Vagina (tissue), 2 donors: ENCODE measurements at places on chromosomes 13 and 19.

- no peak for DNase-seq
Observed at GRCh38 chr13:25633093-25633492, 261.3 kb downstream of the ATP8A2 start.

- no peak for DNase-seq
Observed at GRCh38 chr13:27601803-27602202, 18.5 kb downstream of the LNX2 start.

- no peak for DNase-seq
Observed at GRCh38 chr13:95250961-95251360, 50.3 kb downstream of the ABCC4 start.

DNA sequence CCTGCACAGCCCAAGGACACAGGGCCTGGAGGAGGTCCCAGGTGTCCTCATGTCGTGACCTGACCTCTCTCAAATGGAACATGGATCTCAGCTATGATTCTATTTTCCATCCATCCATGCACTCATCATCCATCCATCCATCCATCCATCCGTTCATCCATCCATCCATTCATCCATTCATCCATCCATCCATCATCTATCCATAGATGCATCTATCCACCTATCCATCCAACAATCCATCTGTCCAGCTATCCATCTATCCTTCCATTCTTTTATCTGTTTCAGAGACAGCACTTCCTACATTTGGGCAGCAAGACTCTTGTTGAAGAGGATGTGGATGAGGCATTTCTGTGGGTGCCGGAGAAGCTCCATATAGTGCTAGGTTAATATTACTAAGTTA is 86.7 kb downstream of the SCGB2B2 start:
- no peak for DNase-seq

DNA sequence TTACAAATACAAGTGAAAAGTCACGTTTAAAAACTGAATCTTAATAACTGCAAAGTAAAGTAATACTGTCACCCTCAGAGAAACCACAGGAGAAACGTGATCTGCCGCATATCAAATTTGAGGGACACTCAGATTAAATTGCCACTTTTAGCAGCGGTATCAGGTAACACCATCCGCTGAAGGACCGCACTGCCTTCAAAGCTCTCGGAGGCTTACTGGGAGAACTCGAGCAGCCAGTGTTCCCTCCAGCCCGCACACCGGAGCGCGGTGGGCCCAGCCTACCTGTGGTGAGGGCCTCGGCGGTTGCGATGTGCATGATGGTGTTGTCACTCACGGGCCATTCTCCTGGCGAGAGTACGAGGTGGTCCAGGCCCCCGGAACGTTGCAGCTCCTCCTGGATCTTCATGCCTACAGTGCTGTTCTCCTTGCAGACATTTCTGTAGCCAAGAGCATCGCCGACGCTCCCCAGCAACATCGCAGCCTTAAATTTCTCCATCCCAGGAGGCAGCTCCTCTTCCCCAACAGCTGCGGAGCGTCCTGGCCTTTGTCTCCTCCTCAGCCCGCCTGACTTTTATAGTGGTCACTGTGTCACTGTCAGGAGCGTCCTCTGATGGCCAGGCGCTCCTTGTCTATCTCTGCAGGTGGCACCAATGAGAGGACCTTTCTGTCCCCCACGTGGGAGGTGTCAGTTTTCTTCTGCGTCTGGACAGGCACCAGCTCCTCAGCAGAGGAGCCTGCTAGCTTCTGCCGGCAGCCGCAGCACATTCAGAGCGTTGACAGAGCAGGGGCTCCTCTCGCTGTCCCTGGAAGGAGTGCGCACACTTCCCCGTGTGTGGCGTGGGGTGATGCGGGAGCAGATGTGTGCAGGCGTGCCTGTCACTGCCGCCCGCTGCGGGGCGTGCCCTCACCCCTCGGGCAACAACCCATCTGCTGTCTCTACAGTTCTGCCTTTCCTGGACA is at the start of gene ADPRHL1:
TSS of gene ADPRHL1 (minus strand) at position 547 of the 960 bp plus-strand sequence. CDS start at position 496, 51 bp downstream.
- DNase-seq: no peak

GRCh38 chr19:45322744-45323281 is at the start of gene CKM:
Gene CKM, minus strand, starts transcription at chr19:45322875. Its CDS starts 3,162 bp downstream, at chr19:45319713.
- no peak for DNase-seq

- no peak for DNase-seq
Observed at GRCh38 chr19:20388706-20389225, 176.8 kb downstream of the ZNF737 start.

DNA sequence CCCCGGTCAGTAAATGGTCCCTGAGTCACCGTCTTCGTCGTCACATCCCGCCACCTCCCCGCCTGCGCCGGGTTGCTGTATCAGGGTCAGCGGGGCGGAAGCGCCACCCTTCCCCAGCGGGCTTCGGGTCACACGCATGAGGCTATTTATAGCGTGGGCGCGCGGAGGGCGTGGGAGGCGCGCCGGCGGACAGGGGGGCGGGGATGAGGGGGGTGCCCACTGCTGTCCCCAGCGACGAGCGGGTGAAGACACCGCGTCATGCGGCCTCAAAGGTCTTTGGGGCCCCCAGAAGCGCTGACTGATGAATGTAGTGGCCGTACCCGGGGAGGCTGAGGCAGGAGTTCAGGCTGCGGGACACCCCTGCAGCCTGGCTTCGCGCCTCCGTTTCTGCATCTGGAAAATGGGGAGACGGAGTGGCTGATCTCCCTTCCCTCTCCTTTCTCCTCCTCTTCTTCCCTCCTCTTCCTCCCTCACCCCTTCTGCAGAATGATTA is 7.9 kb downstream of the UNC13A start:
- DNase-seq: no peak

DNA sequence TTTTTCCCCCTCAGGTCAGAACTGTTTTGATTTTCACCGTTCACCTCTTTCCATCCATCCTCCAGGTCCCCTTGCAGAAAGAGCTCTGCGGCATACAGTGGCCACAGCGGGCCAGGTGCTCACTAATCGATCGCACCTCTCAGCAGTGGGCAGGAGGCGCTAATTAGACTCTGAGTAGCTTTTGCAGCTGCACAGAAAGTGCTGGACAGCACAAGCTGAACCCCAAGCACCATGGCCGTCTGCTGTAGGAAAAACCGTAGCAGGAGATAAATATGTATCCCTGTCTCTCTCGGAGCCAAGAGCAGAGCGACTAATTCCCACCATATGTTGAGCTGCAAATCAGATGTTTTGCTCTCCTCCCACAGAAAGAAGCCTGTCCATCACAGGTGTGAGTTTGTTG is 54.4 kb downstream of the PEX11G start:
- DNase-seq: no peak

GRCh38 chr19:14159059-14159458 is 22.7 kb upstream of the ASF1B start:
- DNase-seq: no peak

DNA sequence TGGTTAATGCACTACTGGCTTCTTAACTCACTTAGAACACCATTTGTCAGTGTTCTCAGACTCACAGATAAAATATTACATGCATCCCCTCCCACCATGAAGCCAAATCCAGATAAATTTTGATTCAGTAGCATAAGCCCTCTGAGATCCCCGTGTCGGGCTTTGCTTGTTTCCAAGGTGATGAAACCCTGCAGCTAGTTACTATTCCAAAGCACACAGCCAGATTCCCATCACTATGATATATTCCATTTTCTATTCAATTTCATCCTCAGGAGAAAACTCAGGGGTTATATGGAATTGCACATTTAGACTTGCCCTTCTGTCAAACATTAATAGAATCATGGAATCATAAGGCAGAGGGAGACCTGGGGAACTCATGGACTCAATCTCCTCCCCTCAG is 9.4 kb upstream of the FAM124A start:
- no peak for DNase-seq
